ENCODE measurements at places on chromosomes 1 and 21.

DNA sequence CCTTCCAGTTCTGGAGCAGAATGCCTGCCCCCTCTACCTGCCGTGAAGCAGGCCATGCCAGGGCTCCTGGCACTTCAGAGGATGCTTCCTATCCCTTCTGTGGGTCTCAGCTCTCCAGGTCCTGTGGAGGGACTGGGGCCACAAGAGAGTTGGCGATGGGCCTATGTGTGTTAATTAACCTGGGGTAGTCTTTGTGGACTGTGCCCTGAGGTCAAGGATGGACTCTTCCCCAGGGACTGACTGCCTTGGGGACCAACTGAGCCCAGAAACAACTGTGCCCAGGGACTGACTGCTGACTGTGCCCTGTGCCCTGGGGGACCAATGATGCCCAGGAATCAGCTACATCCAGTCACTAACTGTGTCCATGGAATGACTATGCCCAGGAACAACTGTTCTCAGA is 37.5 kb upstream of the POU3F1 start:
- DNase-seq: no peak

DNA sequence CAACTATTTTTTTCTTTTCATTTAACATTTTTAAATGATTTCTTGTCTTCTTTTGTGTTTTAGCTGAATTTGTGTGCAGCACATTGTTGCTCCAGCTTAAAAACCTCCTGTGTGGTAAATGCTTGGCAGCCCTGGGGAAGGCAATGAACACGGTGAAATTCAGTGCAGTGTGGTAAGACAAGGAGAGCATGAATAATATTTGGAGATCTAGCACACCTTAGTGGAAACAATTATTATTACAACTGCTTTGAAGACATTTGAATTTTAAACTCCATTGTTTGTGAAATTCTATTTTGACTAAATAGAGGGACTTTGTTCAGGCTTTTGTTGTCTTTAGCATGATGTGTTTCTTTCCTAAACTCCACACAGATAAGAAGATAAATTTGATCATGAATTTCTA is 242.6 kb upstream of the CXADR start:
- peak; percentile 57 for DNase-seq

DNA sequence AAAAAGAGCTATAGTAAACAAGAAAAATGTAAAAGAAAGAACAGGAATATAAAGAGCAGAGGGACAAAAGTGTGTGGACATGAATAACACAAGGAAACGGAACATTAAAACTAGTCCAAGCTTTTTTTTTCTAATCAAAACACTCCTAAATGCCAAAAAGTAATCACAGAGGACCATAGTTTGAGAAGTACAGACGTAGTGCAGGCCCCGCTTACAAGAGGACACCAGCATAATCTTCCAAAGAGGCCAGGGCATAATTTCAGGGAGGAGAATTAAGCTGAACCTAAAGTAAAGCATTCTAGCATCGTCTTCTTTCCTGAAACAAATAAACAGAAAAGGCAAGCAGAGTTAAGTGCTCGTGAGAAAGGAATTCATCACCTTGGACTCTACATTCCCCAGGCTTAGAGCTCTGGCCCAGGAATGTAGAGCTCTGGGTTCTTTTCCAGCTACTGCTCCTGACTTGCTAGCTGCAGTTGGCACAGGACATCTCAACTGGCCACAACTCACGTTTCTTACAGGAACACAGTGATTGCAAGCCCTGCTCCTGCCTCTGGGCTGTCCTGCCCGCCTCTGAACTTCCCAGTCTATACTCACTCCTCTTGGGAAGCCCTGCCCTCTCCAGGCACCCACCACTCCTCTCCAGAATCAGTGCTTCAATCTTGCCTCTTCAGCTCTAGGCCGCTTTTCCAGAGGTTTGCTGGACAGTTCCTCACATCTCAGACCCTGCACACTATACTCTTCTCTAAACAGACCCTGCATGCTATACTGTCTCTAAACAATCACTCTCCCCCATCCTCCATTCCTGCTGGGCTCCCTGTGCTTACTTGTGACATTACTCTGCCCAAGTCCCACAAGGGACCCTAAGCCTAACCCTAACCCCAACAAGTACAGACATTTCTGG is 9.8 kb downstream of the RGS8 start:
- no peak for DNase-seq

GRCh38 chr21:34722684-34723300 is 54.0 kb downstream of the CLIC6 start:
- DNase-seq: no peak

DNA sequence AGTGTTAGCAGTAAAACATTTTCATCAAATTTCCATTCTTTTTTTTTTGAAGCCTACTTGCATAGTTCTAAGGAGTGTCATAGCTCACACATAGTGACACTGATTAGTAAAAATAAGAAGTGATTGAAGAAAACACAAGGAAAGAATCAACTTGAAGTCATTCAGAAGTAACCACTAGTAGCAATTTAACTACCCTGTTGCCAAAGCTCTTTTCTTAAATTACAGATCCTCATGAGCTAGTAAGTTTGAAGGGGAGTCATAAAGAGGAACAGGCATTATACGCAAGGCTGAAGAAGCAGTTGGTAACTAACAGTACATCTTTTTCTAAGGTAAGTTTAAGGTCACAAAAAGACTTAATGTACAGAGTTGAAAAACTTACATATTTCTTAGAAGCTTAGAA is 332.2 kb downstream of the CHRM3 start:
- DNase-seq: peak; percentile 59

- peak; percentile 73 for DNase-seq
Measured at GRCh38 chr1:147214842-147215539, 10.1 kb downstream of the FMO5 start.

DNA sequence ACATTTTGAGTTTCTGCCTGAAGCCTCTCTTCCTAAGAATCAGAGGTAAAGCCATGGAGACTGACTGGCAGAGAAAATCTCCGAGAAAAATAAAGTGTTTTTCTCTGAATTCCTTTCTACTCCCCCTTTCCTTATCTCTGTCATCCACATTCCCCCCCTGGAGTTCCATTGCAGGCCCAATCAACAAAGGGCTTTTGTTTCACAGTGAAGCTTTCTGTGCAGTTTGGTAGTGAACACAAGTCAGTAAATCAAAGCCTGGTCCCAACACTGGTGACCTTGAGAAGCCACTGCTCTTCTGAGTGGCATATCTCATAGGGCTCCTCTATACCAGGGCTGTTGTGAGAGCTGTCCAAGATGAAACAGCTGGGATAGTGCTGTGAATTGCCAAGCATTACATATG is 228.4 kb downstream of the SEC16B start:
- DNase-seq: no peak

- DNase-seq: peak; percentile 41
Measured at GRCh38 chr1:109790329-109790728, 26.6 kb upstream of the EPS8L3 start.

Data from hematopoietic multipotent progenitor cell treated with erythropoietin and hydrocortisone succinate and interleukin-3 and kit ligand, for 4 days (in vitro differentiated cells).